ENCODE measurements at places on chromosomes 12 and 14. TPM values are rescaled to one million over a fixed set of nuclear protein-coding genes. Genes with fewer than 3 reads are reported as not detected.

GRCh38 chr14:102450206-102451063, 59.1 kb downstream of the ANKRD9 start:
- no peak overlapping the region for H3K27ac ChIP-seq
- H3K4me1 ChIP-seq, result no peaks in the 10 kb centered on the region
- H3K27me3 ChIP-seq, result no peaks in the 10 kb centered on the region
- DNase-seq, result no peak
- no peaks in the 10 kb centered on the region for H3K36me3 ChIP-seq

GRCh38 chr12:75294336-75294735, 35.8 kb downstream of the CAPS2 start:
- H3K27ac ChIP-seq, result no peak overlapping the region
- no peak for DNase-seq
- H3K4me1 ChIP-seq, result peaks cover 3% of the 10 kb centered on the region
- H3K27me3 ChIP-seq, result no peaks in the 10 kb centered on the region

DNA sequence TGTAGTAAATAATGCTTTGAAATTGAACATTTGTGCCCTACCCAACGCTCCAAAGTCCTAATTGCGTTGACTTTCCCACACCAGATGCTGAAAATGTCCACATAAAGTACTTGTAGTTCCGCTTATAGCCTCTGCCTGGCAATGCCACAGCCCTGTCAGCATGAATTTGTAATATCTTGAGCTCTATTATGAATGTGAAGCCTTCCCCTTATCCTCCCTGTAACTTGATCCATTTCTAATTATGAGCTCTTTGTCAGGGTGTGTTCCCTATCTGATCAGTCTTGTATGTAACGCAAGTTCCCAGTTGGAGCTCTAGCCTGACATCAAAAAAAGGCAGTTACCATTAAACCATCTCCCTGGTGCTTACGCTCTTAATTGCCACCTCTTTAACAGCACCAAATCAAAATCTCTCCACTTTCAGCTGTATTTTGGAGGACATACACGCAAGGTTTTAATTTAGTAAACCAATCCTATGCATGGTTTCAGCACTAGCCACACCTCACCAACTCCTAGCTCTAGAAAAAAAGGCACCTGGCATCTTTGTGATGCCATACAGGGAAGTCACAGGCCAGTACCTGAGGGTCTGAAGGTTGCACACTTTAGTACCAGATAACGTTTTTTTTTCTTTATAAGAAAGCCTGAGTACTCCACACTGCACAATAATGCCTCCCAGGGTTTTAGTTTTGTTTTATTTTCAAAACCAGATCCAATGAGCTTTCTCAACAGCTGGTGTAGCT, 69.3 kb downstream of the EEA1 start:
- DNase-seq, result no peak
- H3K4me3 ChIP-seq, result no peak overlapping the region
- no peaks in the 10 kb centered on the region for H3K27me3 ChIP-seq

- DNase-seq, result peak; percentile 56
- H3K4me3 ChIP-seq, result no peak overlapping the region
- H3K27ac ChIP-seq, result no peak overlapping the region
- peaks cover 9% of the 10 kb centered on the region for H3K4me1 ChIP-seq
Observed at GRCh38 chr12:90858252-90858651, 96.7 kb downstream of the CCER1 start.

DNA sequence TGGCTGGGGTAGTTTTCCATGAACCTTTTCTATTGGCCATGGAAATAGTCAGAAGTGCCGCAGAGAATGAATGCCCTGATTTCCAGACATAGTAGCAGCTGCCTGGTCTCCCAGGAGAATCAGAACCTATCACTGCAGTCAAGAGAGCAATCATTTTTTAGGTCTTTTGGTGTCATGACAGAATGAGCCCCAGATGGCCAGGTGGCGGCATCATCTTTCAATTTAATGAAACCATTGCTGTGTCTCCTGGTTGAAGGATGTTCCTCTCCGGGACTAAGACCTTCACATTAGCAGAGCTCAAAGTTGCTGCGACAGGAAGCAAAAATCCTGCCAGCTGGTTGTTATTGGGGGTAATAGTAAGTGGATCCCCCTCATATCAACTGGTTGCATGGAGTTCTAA, 18.8 kb downstream of the TNFAIP2 start:
- H3K27me3 ChIP-seq, result no peaks in the 10 kb centered on the region
- peaks cover 28% of the 10 kb centered on the region for H3K4me1 ChIP-seq
- no peak for DNase-seq
- no peak overlapping the region for H3K27ac ChIP-seq

DNA sequence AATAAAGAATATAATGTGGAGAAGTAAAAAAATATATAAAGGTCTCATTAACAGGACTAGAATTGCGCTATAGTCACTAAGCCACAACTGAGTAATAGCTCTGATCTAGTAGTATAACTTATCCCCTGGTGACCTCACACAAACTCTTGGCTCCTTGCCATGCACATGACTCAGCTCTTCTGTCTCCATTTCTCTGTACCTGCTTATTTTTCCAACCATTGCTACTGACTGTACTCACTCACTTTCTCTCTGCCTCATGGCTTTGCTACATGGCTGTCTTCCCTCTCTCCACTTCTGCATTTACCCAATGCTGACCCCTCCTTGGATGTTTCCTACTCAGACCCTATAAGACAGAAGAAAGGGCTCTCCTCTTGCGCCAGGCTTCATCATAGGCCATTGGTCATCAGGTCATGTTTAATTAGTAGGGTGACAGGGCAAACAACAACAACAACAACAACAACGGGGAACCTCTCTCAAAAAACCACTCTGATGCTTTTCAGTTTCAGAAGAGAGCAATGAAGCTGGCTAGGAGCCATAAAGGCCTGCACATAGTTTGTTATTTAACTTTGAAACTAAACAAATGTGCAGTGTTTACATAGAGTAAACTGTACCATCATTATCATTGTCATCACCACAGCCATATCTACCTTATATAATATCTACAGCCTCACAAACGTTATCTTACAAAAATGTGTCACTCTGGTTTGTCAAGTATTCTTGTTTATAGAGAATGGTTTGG, 25.6 kb upstream of the KRAS start:
- H3K4me3 ChIP-seq, result no peak overlapping the region
- peaks cover 14% of the 10 kb centered on the region for H3K4me1 ChIP-seq
- DNase-seq, result peak; percentile 85
- H3K27me3 ChIP-seq, result no peaks in the 10 kb centered on the region
- H3K36me3 ChIP-seq, result no peaks in the 10 kb centered on the region
- H3K27ac ChIP-seq, result peak overlapping the region; percentile 78

GRCh38 chr12:79764641-79765040, 73.9 kb upstream of the PAWR start:
- H3K27ac ChIP-seq, result no peak overlapping the region
- H3K36me3 ChIP-seq, result no peaks in the 10 kb centered on the region
- no peaks in the 10 kb centered on the region for H3K27me3 ChIP-seq
- no peaks in the 10 kb centered on the region for H3K4me1 ChIP-seq
- H3K4me3 ChIP-seq, result no peak overlapping the region

GRCh38 chr12:118781692-118782091, 199.6 kb upstream of the SRRM4 start:
- no peak for DNase-seq
- H3K36me3 ChIP-seq, result no peaks in the 10 kb centered on the region
- no peak overlapping the region for H3K27ac ChIP-seq
- no peaks in the 10 kb centered on the region for H3K4me1 ChIP-seq
- no peak overlapping the region for H3K4me3 ChIP-seq

DNA sequence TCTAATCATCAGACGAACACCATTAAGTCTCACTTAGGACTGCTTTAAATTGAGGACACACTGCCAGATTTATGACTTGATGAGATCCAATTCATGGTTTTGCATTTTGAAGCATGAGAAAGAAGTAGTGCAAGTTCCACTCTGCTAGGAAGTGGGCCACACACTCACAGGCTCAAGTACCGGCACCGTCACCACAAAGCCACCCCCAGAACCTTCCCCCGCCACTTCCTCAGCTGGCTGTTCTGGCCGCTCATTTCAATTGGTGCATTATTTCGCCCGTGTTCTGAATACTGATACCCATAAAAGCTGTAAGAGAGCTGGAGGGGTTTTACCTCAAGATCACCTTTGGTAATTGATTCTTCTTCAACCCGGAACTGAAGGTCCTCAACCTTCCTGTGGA, 70.1 kb downstream of the CLIP1 start:
- H3K27ac ChIP-seq, result no peak overlapping the region
- no peaks in the 10 kb centered on the region for H3K27me3 ChIP-seq
- no peaks in the 10 kb centered on the region for H3K36me3 ChIP-seq

DNA sequence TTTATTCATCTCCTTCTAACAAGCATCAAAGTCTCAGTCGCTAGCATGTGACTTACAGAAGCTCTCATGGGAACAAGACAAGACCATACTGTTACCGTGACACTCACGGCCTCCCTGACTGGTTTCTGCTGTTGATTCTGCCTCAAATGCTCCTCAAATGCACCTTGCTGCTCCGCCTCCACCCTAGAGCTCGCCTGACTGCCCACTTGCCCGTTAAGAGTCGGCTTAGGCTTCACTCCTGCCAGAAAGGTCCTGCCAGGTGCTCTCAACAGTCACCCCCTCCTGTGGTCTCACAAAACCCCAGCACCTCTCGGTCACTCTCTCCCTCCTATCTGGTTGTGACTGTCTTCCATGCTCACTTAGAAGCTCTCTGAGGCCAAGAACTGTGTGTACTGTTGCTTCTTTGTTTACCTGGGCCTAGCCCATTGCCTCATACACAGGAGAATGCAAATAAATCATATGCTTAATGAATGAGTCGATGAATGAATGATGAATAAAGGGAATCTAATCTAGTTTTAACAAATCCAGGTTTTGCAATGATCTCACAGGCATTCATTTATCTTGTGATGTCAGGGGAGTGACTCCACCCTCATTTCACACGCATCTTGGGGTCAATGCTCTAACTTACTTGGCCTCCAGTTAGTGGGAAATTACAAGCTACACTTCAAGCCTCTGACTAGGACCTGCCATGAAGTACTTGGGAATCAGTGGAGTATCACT, 41.3 kb downstream of the SSH1 start:
- H3K4me3 ChIP-seq, result no peak overlapping the region
- DNase-seq, result no peak
- H3K27me3 ChIP-seq, result no peaks in the 10 kb centered on the region
- H3K36me3 ChIP-seq, result no peaks in the 10 kb centered on the region

- H3K4me3 ChIP-seq, result no peak overlapping the region
- no peaks in the 10 kb centered on the region for H3K4me1 ChIP-seq
- no peak overlapping the region for H3K27ac ChIP-seq
- no peaks in the 10 kb centered on the region for H3K36me3 ChIP-seq
Observed at GRCh38 chr14:62162998-62163589, 400.9 kb downstream of the SNAPC1 start.

DNA sequence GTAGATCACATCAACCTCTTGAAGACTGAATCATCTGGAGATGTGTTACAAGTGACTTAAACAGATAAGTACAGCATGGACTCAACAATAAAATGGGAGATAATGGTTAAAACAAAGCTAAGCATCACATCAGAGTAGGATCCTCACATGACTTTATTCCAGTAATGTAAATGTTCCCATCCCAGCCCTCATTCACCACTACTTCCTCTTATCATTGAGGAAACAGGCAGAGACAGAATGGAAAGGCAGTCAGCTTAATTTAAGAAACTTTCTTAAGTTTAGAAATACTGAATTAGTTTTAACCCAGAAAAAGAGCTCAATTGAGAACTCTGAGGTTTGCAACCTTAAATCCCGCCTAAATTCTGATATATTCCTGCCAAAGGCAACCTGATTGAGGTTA, 1.2 kb upstream of the ALG10 start:
- H3K4me1 ChIP-seq, result peaks cover 12% of the 10 kb centered on the region
- no peak for DNase-seq
- no peaks in the 10 kb centered on the region for H3K36me3 ChIP-seq
- peak overlapping the region; percentile 76 for H3K27ac ChIP-seq
- no peaks in the 10 kb centered on the region for H3K27me3 ChIP-seq

- no peak overlapping the region for H3K4me3 ChIP-seq
- H3K27me3 ChIP-seq, result no peaks in the 10 kb centered on the region
- no peak for DNase-seq
- no peak overlapping the region for H3K27ac ChIP-seq
- H3K36me3 ChIP-seq, result no peaks in the 10 kb centered on the region
Observed at GRCh38 chr14:73293782-73294781, 56.8 kb downstream of the PAPLN start.

DNA sequence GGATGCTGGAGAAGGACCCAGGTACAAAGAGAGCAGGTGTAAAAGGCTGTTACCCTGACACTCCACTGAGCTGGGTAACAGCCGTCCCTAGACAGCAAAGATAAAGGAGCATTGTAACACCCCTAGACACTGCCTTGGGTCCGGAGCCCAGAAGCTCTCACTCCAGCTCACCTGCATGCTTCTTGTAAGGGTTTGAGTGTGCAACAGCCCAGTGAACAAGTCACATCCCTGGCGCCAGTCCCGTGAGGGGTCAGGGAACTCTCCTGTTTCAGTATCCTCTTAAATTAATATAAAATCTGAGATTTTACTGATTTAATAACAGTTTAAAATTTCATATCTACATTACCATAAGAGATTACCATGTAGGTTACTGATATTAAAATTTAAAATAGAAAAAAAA, 124.8 kb upstream of the LMO3 start:
- H3K4me1 ChIP-seq, result no peaks in the 10 kb centered on the region
- no peaks in the 10 kb centered on the region for H3K27me3 ChIP-seq
- no peak for DNase-seq

- no peaks in the 10 kb centered on the region for H3K27me3 ChIP-seq
- H3K4me1 ChIP-seq, result no peaks in the 10 kb centered on the region
- DNase-seq, result no peak
Observed at GRCh38 chr14:88597038-88597437, 34.2 kb downstream of the ZC3H14 start.

DNA sequence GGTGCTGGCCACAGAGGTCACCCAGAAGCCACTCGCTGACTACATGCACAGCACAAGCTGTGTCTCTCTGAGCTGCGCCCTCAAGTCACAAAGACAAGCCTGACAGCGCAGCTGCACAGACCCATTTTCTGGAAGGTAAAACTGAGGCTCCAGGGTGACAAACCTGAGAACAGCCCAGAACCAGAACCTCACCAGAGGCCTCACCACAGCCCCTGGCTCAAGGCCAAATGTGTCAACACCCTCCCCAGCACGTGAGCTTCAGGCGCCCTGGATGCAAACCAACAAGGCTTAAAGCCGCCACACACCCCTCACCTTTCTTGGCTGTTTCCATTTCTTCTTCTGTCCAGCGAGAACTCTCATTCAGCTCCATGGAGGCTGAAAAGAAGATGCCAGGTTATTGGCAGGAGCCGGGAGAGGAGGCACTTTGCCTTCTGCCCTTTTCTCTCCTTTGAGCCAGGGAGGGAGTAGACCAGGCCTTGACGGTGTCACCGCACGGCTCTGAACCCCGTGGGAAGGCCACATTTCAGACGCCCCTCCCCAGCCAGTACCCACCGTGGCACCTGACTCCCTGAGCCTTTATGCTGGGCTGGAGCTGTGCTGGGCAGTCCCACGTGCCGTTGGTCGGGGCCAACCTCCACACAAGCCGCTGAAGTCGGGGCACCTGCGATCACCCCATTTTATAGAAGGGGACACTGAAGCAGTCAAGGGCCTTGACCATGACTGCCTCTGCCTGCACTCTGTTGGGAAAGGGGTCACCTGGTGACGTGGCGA, 103.1 kb downstream of the RFLNA start:
- H3K36me3 ChIP-seq, result no peaks in the 10 kb centered on the region
- peaks cover 14% of the 10 kb centered on the region for H3K4me1 ChIP-seq
- no peak overlapping the region for H3K27ac ChIP-seq
- no peak overlapping the region for H3K4me3 ChIP-seq
- DNase-seq, result peak; percentile 59

The CLEC1A gene
- 3.0 TPM for total RNA-seq

The RASSF9 gene
- total RNA-seq, result 0.60 TPM

The PMCH gene
- 1.3 TPM for total RNA-seq

The POLE2 gene
- 12.0 TPM for total RNA-seq

The BMP4 gene
- 56.0 TPM for total RNA-seq

The TMEM63C gene
- 5.1 TPM for total RNA-seq

The COX8C gene
- not detected for total RNA-seq

The IGF1 gene
- total RNA-seq, result 10.0 TPM

Measured in hepatocyte (in vitro differentiated cells).